Retina (tissue), 1 donor: ENCODE measurements at places on chromosomes 1 and 21.

GRCh38 chr1:235631816-235632215 is 17.8 kb downstream of the GNG4 start:
- no peak for DNase-seq

DNA sequence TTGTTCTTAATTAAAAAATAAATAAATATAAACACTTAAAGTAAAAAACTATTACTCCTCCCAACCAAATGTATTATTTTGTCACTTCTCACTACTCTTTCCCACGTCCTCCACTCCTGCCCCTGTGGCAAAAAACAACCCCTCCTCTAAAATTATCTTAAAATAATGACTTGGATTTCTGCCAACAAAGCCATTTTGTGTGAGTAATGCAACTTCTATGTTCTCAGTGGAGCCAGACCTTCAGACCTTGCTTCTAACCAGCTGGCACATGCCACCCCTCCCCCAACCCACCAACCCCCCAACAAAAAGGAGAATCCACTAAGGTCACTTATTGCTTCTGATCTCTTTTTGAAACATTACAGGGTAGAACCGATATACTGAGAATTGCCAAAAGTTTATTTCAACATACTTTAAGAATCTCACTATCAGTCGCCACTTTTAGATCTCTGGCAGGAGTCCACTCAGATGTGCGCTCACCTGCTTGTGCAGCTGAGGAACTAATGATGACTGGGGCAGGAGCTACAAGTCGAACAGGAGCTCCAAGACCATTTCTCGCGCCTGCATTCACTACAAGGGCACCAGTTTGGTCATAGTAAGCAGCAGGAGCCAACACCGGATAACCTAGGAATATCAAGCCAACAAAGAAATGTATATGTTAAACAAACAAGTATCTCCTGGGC is 58.3 kb upstream of the SDC3 start:
- DNase-seq, result no peak

DNA sequence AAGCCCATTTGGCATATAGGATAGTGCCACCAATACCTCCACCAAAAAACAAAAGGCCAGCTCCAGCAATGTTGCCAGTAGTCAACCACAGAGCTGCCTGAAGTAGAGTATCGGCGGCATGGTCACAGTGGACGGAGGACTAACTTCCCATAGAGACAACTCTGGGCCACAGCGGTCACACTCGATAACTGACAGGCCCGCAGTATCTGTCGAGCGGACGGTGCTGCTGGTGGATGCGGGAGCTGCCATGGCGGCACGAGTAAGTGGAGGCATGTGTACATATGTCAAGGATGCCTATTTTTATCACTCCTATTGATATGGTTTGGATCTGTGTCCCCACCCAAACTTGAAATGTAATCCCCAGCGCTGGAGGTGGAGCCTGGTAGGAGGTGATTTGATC is 4.1 kb downstream of the KRTAP12-1 start:
- no peak for DNase-seq

DNA sequence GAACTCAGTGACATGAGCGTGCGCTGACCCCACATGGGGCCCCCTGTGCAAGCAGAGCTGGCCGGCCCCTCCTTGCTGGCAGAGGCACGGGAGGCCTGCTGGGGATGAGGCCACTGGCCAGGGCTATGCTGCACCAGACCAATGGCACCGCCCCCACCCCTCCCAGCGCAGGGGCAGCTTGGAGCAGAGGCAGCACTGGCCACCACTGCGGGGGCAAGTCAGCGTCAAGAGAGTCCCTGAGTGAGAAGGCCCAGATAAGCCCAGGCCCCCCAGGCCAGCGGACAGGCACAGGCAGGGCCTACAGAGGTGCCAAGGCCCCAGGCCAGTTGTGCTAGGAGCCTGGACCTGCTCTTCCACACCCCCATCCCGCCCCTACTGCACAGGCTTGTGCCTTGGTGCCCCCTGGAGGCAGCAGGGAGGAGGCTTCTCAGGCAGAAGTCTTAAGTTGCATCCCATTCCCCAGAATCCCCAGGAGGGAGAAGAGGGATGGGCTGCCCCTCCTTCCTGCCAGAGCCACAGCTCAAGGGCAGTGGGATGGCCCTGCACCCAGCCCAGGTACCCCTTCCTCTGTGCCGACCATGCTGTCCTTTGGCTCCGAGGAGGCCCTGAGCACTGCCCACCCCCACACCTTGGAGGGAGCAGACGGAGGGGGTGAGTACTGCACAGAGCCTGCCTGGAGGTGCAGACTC is 35.8 kb downstream of the EPHX1 start:
- DNase-seq, result peak; percentile 70

DNA sequence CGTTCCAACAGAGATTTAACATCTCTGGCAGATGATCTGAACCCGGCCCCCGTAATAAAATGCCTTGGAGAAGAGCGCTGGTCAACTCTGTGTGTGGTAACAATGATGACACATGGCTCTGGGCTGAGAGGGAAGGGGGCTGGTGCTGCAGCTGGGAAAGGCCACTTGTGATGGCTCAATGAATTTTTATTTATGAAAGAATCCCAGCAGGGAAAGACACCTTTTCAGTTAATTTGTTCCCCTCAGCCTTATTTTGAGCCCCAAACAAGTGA is 59.4 kb downstream of the SYT6 start:
- no peak for DNase-seq

DNA sequence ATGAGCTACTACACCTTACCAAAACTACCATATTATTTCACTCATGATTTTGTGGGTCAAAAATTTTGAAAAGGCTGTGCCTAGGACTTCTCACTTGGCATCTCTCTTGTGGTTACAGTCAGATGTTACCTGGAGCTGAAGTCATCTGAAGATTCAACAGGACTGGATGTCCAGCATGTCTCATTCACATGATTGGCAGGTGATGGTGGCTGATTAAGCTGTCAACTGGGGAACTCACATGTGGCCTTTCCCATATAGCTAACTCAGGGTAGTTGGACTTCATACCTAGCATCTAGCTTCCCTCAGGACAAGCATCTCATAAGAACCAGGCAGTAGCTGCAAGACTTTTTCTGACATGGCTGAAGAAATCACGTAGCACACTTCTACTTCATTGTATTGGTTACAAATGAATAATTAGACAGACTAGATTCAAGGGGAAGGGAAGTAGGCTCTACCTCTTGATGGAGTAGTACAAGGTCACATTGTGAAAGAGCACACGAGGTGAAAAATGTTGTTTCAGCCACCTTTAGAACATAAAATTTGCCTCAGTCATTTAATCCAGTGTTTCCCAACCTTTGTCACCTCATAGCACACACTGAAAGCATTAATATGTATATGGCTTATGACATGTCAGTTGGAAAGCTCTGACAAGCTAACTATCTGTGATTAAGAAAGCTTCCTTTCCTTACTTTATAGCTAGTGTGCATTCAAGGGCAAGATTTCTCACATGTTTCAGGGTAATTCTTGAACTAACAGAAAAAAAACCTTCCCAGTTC is 68.0 kb upstream of the PTGFRN start:
- DNase-seq, result no peak

DNA sequence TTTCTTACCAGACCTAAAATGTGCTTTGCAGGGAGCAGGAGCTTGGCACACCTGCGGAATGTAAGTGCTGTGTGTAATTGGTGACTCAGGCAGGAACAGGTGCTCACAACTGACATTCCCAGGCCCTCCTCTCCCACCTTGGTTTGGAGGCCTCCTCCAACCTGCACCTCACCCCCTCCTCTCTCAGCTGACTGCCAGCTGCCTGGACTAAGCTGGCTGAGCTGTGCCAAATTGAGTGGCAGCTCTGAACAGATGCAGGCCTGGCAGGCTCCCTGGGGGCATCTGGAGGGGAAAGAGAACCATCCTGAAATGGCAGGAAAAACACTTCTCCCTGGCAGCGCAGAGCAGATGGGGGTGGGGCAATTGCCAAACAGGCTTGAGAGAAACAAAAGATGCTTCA is 91.7 kb upstream of the PGBD5 start:
- DNase-seq, result no peak
